ENCODE measurements at places on chromosomes 3 and 15.

- DNase-seq: no peak
Measured at GRCh38 chr3:60046210-60046609, 996.4 kb upstream of the CFAP20DC start.

GRCh38 chr3:25843332-25843731, 53.4 kb downstream of the OXSM start:
- DNase-seq: no peak

GRCh38 chr15:52857937-52858781, 68.0 kb upstream of the ONECUT1 start:
- DNase-seq: no peak

- DNase-seq: no peak
Measured at GRCh38 chr3:114299941-114300624, 6.3 kb downstream of the TIGIT start.

DNA sequence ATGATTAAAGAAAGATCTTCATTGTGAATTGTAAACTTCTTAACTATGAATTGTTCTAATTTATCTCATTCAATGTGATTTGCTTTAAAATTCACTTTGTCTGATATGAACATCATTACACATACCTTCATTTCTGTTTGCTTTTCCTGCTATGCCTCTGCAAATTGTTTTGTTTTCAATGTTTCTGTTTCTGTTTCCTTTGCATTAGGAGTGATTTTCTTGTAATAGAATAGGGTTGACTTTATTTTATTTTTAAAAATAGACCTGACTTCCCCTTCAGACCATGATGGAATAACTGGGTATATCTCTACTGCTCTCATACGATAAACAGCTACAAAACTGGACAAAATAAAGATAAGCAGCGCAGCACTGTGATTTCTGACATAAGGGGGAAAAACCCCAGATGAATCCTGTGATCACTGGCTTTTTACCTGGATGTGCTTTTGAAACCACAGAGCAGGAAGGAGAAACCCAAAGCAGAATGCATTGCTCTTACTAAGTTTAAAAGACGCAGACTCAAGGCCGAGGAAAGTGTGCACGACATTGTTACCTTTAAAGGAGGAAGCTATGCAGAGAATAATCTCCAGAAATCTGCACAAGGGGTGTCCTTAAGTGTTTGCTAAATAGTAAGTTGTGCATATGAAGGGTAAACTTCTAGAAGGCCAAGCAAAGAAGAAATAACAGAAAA, 420.2 kb downstream of the TBC1D5 start:
- DNase-seq: no peak

- no peak for DNase-seq
Measured at GRCh38 chr3:117793622-117794265, 1084.2 kb downstream of the TUSC7 start.

DNA sequence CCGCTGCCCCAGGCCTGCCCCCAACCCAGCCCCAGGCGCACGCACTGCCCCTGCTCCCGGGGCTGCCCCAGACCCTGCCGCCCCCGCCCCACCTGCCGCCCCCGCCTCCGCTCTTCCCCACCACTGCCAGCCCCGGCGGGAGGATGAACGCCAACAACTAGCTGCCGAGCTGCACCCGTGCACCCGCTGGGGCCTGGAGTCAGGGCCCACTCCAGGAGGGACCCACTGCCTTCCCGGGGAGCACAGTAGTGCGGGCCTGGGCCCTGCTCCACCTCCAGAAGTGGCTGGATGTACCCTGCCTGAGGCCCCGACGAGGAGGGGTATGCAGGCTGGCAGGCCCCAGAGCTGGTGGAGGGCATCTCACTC, 10.9 kb downstream of the ZBTB47 start:
- no peak for DNase-seq

GRCh38 chr15:35293353-35294130, 208.4 kb upstream of the NANOGP8 start:
- peak; percentile 50 for DNase-seq

GRCh38 chr3:117938974-117939373, 1095.7 kb downstream of the IGSF11 start:
- DNase-seq: no peak

DNA sequence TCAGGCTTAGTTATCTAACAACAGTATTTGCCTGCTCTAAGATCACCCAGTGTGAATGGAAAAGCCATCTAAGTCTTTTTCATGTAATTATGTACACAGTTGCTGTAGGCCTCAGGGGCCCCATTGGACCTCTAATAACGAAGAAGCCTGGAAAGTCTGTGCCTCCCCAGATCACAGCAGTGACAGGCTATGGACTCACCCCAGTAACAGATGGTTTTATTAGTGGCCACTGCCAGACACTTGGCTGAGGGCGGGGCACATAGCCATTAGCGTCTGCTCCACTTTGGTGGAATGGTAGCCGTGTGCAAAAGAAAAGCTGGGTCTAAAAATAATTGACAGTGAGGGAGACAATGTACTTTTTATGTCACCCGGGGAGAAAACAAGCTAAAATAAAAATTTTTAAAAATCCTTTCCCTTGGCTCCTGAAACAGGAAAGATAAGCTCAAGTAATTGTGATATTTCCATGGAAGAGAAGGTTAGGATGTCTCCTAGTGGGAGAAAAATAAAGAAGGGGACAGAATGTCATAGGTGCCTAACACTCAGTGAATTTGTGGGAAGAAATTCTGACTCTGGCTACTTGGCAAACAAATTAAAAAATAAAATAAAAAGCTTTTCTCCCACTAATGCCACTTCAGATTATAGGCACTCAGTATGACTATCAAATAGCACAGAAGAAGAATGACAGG, 44.3 kb upstream of the ZNF385D start:
- DNase-seq: no peak

DNA sequence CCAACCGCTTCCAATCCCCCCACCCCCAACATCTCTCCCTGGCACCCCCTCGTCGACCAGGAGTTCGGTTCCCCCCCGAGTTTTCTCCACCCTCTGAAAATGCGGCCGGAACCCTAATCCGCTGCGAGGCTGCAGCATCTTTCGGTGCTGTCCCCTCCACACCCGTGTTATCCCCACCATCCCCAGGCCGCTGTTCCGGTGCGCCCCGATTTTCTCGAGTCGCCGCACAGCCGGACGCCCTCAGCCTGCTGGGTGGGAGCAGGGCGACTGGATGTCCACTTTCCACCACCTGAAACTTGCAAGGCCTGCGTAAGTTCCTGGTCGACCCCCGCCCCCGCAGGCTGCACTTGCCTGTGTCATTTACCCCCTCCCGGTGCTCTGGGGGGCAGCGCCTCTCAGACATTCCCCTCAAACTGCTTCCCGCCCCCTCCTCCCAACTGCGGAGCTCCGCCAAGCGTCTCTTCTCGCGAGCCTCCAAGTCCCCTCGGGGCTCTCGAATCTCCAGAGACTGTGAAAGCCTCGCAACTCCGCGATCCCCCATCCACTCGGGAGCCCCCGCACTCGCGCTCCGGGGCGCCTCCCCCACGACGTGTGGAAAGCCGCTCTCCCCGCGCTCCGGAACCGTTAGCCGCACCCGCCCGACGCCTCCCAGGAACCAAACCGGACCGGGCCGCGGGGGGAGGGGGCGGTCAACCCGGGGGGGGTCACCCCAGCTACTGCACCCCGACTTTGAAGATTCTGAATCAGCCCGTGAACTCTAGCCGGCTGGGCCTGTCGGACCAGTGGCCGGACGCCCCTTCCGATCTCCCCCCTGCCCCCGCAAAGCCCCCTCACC, 566 bp downstream of the ETV5 start:
- DNase-seq: peak; percentile 56

- no peak for DNase-seq
Measured at GRCh38 chr3:65671004-65671403, 367.7 kb downstream of the MAGI1 start.

DNA sequence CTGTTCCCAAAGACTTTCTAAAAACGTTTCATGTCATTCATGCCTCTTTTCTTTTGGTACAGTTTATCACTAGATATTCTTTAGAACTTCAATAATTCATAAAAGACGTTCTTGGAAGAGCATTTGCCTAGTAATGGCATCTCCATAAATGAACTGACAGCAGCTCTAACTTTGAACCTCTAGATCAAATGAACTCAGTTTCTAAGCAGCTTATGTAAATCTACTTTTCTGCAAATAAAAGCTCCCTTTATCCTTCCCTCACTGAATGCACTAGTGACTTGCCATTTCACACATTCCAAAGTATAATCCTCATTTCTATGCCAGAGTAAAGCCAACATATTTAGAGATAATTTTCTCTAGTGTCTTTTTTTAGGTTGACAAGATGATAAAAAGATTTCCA, 85.2 kb downstream of the ZMAT3 start:
- DNase-seq: no peak

GRCh38 chr3:29973763-29974162, 632.6 kb upstream of the TGFBR2 start:
- no peak for DNase-seq

GRCh38 chr3:133828576-133829309, 23.1 kb downstream of the SRPRB start:
- no peak for DNase-seq

- no peak for DNase-seq
Measured at GRCh38 chr15:100781061-100781960, 98.3 kb upstream of the ALDH1A3 start.

DNA sequence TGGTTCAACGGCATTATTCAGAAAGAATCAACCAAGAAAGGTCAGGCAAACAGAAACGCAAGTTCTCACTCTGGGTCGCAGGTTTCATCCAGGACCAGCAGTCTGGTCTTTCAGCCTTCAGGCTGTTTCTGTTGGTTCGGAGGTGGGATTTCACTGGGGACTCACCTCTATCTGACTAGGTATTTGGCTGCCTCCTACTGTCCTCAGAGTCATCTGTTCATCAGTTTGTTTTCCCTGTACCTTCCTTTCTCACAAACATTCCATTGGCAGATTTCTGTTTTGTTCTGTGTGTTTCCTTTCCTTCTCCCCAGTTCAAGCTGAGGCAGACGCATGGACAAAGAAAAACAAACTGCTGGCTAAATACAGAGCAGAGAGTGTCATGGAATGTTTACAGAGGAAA, 1046.6 kb upstream of the CFAP20DC start:
- DNase-seq: no peak

DNA sequence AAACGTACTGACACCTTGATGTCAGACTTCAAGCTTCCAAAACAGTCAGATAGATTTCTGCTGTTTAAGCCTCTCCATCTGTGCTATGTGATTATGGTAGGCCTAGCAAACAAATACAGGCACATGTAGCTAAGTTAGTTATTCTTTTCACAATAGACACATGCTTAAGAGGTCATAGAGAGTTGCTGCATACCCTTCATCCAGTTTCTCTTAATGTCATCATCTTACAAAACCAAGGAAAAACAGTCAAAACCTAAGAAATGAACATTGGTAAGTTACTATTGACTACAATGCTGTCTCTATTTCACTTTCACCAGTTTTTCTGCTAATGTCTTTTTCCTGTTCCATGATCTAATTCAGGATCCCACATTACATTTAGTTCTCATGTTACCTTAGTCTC, 946.8 kb downstream of the TUSC7 start:
- no peak for DNase-seq

- DNase-seq: no peak
Measured at GRCh38 chr3:108462899-108463298, 47.5 kb downstream of the MYH15 start.

DNA sequence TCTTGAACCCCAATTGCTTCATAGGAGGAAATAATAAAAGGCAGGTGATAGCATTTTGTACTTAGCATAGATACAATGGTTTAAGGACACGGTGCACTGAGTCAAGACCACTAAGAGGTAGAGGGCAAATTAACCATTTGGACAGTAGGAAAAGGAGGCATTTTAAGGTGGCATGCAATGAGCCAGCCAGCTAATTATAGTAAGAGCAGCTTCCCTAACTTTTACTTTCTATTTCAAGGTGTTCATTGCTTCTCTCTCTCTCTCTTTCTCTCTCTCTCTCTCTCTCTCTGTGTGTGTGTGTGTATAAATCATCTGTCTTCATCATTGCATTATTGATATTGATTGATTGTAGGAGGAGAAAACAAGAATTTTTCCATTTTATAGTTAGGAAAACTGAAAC, 740.4 kb upstream of the CFAP20DC start:
- no peak for DNase-seq

GRCh38 chr3:5110337-5110736, 11.8 kb upstream of the ARL8B start:
- peak; percentile 66 for DNase-seq

DNA sequence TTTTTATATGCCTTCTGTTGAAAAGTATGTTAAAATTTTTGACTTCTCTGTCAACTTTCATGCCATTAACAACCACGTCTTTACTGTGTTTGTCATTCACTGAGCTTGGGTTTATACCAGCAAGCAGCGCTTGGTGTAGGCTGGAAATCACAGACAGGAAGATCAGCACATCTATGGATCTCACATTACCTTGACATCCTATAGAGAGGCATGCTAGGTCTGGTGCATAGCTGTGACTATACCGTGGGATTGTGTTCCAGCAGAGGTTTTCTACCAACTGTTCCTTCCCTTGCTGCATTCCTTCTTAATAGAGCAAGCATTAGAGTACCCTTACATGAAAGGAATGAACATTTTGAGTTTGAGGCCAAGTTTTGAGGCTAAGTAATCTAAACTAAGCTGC, 53.0 kb downstream of the DZIP3 start:
- no peak for DNase-seq

DNA sequence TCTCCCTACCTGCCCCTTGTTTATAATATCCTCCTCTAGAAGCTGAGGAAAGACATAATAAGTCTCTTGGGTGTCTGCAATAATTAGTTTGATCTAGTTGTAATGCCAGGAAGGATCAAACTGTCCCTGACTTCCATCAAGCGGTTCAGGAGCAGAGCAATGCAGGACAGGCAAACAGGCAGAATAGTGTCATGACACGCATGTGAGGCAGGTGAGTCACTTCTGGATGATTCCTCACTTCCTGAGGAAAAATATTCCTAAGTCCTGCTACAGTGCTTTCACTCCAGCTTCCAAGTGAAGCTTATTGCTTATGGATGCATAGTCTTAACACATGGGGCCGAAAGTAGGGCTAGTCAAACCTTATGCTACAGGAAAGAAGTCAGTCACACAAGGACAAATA, 85.8 kb downstream of the GREM1 start:
- no peak for DNase-seq

DNA sequence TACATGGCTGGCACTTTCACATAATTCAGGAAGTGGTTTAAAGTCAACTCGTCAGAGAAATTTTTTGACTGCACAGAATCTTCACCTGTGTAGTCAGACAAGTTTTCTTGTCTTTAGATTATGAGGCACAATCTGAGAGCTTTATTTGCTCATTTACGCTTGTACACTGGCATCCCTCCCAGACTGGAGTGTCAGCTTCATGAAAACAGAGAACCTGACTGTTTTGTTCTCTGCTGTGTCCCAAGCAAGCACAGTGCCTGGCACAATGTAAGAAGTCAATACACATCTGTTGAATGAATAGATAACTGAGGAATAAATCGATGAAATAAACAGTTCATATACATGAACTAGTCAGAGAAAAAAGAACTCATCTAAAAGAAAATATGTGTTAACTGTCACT, 846.1 kb upstream of the CFAP20DC start:
- DNase-seq: no peak

DNA sequence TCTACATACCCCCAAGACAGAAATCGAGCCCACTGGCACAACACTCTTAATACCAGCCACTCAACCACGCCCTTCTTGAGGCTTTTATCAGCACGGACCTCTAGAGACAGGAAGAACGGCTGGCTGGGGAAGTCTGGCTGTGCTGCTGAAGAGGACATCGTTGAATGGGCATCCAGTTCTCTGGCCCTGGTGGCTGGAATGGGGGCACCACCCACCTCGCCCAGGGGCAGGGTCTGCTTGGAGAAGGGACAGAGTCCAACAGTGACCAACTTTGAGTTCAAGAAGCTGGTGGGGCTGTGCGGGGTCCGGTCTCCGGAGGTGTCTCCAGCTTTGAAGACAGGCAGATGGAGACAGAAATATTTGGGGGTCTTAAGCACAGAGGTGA, 77.5 kb downstream of the ATP10A start:
- DNase-seq: no peak

- DNase-seq: no peak
Measured at GRCh38 chr3:196193133-196193735, 18.0 kb downstream of the ZDHHC19 start.
